ENCODE measurements at places on chromosomes 3 and 15. TPM values are rescaled to one million over a fixed set of nuclear protein-coding genes. Genes with fewer than 3 reads are reported as not detected.

GRCh38 chr3:4739289-4740236, 239.7 kb upstream of the BHLHE40 start:
- DNase-seq: no peak

- DNase-seq: no peak
Measured at GRCh38 chr3:10157031-10157430, 7.7 kb upstream of the IRAK2 start.

PAQR5 gene
- total RNA-seq: not detected

DNA sequence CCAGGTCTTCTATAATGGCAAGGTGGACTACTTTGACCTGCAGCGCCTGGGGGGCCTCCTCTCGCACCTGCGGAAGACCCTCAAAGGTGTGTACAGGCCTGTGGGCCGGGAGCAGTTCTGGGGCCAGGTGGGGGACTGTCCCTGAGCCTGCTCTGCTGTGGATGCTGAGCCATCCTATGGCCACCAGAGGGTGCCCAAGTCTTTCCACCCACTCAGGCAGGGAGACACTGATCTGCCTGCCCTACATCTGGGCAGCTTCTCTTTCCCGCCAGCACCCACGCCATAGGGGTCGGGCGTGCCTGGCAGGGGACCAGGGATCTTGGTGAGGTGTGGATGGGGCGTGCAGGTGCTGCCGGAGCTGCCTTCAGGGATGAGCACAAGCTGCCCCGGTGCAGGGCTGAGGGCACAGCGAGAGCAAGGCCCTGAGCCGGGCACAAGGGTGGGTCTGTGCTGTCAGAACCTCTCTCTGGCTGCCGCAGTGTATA, 14.1 kb downstream of the RNF123 start:
- no peak for DNase-seq

- DNase-seq: no peak
Measured at GRCh38 chr3:114441386-114441785, 147.6 kb downstream of the TIGIT start.

DNA sequence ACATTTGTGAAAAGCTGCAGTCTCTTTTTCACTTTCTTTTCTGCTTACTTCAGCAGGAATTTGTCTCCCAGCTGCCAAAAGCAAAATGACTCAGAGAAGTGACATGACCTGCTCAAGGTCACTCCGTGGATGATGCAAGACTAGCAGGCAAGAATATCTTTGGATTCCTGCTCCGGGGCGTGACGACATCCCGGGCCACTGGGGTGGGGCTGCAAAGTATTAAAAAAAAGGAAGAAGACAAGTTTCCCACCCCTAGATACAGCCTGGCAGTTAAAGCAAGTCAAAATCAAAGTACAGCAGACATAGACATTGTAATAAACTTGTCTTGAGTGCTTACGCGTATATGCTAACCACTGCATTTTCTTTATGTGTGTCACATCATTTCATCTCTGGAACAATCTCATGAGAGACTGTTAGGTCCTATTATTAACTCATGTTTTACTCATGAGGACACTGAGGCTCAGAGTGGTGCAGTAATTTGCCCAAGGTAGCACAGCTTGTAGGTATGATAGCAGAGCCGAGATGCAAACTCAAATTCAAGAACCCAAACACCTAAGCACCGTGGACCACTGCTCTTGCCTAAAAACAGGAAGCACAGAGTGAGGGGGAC, 485.2 kb upstream of the PROK2 start:
- DNase-seq: no peak

DNA sequence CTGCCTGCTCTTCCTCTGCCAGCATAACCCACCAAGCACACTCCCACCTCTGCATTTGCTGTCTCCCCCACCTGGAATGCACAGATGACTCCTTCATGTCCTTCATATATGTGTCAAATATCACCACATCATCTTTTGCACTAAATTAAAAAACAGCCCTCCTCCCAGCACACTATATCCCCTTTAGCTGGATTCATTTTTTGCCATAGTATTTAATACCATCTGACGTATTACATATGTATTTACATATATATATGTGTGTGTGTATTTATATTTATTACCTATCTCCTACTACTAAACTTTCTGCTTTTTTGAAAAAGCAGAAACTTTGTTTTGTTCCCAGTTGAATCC, 29.4 kb upstream of the UBL7 start:
- no peak for DNase-seq

ARMC8 gene
- 26.7 TPM for total RNA-seq

EXD1 gene
- total RNA-seq: 0.53 TPM

- DNase-seq: no peak
Measured at GRCh38 chr3:3648988-3649679, 150.1 kb upstream of the LRRN1 start.

DNA sequence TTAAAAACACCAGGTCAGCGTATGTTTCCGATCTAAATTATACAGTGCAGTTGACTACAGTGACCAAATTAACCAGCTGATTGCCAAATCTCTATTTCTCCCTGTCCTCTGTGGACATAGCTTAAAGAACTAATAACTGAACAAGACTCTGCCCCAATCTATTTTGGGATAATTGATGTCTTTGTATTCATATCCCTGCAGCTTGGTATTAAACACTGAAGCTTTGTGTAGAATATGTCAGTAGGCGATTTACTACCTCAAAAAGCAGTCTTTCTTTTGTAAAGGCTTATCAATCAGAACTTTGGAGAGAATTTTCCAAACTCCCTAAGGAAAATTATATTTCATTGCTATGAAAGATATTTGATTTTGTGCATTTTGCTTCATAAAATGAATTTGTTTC, 258.2 kb downstream of the SOX2 start:
- no peak for DNase-seq

GP9 gene
- not detected for total RNA-seq

GRCh38 chr3:134567605-134568004, 81.7 kb downstream of the CEP63 start:
- DNase-seq: no peak

ZNF80 gene
- total RNA-seq: not detected

LIPC gene
- total RNA-seq: 0.12 TPM

DNA sequence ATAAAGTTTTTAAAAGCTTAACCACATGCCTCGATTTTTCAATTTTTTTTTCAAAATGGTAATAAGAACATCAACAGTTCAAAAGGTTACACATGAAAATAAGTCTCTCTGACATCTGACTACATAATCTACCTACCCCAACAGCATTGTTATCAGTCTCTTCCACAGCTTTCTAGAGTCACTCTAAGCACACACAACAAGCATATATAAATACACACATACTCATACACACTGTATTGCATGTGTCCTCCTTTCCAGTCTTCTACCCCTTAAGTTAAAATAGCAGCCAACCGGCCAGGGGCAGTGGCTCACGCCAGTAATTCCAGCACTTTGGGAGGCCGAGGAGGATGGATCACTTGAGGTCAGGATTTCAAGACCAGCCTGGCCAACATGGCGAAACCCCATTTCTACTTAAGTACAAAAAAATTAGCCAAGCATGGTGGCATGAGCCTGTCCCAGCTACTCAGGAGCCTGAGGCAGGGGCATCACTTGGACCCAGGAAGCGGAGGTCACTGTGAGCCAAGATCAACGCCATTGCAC, 12.2 kb downstream of the TBL1XR1 start:
- no peak for DNase-seq

DNA sequence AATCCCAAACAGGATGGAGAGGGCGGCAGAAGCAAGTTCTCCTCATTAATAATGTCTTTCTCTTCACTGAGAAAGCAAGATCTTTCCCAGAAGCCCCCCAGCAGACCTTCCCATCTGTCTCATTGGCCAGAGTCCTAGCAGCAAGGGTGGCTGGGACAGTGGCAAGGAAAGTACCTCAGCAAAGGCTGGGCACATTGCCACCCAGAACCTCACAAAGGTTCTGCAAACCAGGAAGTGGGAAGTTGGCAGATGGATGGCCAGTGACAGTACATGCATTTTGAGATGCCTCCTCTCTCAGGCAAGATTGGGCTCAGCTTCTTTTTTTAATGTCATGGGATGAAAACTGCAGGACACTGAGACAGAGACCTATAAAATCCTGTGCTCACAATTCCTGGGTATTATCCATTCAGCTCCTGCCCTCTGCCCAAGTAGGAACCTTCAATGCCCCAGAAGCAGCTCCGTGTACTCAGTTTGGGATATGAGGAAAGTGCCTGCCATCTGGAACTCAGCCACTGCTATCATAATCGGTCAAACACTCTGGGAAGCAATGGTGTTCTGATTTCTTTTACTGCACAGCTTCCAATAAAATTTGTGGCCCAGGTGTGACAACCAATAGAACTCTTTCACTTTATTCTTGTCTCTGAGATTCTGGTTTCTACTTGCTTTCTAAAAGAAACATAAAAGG, 25.5 kb downstream of the DPH3 start:
- no peak for DNase-seq

DNA sequence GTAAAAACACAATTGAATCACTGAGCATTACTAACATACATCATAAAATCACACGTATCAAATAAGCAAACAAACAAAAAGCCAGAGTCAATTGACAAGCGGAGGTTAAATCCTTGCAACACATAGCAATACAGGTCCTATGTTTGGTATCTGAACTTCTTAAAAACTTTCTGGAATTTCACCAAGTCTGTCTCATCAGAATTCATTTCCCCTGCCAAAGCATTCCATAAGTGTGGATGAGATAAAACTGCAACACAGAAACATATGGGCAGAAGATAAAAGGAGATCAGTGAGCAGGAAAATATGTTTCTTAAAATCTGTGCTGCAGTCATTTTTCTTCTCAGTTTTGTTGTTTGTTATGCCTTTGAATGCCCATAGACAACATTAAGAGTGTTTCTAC, 1155.5 kb downstream of the TBL1XR1 start:
- no peak for DNase-seq

GRCh38 chr15:67050062-67050461, 15.3 kb upstream of the SMAD3 start:
- DNase-seq: no peak

GRCh38 chr3:108546247-108546646, 35.9 kb upstream of the MYH15 start:
- no peak for DNase-seq

HTR3D gene
- total RNA-seq: not detected

GRCh38 chr3:40043444-40043755, 234.0 kb downstream of the MYRIP start:
- DNase-seq: peak; percentile 23

- DNase-seq: peak; percentile 3
Measured at GRCh38 chr15:98983334-98983733, 24.3 kb downstream of the PGPEP1L start.

- DNase-seq: no peak
Measured at GRCh38 chr15:73691396-73691795, 7.2 kb downstream of the CD276 start.

All from glomerular endothelial cell (primary cell).